Activated naive CD4-positive, alpha-beta T cell (primary cell): ENCODE measurements at places on chromosomes 3 and 15.

DNA sequence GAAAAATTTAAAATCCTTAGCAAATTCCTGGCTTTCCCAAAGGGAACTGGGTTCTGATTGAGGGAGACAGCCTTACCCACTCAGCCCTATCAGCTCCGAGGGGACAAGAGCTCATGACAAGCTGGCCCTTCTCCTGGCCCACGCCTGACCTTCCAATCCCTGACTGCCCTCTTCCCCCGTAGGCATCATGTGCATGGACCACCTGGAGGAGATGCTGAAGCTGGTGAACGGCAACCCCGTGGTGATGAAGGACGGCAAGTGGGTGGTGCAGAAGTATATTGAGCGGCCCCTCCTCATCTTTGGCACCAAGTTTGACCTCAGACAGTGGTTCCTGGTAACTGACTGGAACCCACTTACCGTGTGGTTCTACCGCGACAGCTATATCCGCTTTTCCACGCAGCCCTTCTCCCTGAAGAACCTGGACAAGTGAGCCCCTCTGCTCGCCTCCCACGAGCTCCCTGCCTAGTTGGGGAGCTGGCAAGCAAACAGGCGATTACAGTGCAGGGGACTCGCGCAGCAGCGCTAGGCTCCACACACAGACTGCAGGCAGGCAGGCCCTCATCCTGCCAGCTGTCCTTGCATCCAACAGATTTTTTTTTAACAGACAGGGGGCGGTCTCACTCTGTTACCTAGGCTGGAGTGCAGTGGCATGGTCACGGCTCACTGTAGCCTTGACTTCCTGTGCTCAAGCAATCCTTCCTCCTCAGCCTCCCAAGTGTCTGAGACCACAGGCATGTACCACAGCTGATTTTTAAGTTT is 16.8 kb downstream of the RPUSD3 start:
- DNase-seq = no peak

DNA sequence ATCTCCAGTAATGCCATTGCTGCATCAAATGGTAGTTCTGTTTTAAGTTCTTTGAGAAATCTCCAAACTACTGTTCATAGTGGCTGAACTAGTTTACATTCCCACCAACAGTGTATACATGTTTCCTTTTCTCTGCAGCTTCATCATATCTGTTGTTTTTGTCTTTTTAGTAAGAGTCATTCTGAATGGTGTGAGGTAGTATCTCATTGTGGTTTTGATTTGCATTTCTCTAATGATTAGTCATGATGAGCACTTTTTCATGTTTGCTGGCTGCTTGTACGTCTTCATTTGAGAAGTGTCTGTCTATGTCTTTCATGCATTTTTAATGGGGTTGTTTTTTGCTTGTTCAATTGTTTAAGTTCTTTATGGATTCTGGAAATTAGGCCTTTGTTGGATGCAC is 10.2 kb upstream of the GCSAM start:
- no peak for DNase-seq

GRCh38 chr15:29696950-29697738 is 125.1 kb downstream of the TJP1 start:
- DNase-seq = no peak

GRCh38 chr3:190044142-190044541 is 76.6 kb downstream of the P3H2 start:
- DNase-seq = no peak

DNA sequence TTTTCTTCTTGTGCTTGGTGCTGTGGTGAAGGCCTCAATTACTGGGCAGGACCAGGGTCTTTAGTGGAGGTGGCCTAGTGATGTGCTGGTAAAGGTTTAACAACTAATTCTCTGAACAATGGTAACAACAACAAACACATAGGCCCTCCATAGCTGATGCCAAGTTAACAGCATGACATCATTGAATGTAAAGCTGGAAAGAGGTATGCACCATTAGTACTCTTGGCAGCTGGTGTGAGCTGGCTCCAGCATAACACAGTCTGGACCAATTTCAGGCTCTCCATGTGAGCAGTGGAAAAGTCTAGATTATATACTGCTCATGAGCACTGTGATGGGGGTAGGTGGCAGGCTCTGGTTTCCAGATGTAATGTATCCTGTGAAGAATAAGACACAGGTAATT is 61.8 kb downstream of the SLC7A14 start:
- no peak for DNase-seq

DNA sequence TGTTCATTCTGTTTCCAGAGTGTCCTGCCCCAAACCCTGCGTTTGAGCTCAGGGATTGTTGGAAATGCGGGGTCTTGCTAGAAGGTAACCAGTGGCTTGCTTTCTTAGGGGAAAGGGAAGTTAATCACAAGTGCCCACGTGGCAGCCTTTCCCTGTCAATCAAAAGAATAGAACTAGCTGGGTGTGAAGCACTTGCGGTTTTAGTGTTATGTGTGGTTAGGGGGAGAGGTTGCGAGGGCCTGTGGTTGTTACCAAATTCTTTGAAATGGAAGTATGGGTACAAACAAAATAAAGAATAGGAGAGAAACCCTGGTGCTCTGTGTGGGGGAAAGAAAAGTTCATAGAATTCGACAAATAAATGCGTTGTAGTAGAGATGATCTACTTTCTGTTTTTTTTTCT is 67.6 kb downstream of the FNDC3B start:
- DNase-seq = no peak

DNA sequence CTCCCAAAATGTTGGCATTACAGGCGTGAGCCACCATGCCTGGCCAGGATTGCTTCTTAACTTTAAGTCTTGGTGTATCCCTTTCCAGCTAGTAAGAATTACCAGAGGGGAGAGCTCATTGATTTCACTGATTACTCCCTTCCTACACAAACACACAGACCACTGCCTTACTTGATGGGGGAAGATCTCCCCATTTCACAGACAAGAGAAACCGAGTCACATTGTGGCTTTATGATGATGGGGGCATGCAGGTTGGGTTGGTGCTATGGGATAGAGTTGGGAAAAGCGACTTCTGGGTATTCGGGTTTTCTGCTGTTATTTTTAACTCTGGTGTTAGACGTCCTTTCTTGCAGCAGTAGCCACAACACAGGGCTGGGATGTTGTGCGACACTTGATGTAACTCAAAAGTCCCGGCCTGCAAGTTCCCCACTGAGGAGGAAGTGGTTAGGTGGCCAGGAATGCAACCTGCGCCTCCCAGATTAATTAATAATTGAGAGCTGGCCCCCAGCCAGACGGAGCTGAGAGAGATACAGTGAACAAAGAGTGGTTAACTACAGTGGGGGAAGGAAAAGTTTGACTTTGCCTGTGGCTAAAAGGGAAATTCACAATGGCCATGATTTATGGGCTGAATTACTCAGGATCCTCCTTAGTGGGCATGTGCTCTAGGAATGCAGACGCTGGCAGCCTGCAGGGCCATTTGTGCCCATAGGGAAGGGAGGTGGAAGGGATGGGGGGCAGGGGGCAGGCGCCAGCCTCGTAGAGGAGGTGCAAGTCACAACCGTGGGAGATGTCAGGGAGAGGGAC is 63.6 kb downstream of the SMAD6 start:
- DNase-seq = no peak

GRCh38 chr3:188230962-188231361 is 77.0 kb downstream of the LPP start:
- no peak for DNase-seq

GRCh38 chr3:135134684-135135075 is 339.6 kb downstream of the EPHB1 start:
- no peak for DNase-seq

GRCh38 chr3:65238652-65239051 is 550.9 kb upstream of the ADAMTS9 start:
- no peak for DNase-seq

DNA sequence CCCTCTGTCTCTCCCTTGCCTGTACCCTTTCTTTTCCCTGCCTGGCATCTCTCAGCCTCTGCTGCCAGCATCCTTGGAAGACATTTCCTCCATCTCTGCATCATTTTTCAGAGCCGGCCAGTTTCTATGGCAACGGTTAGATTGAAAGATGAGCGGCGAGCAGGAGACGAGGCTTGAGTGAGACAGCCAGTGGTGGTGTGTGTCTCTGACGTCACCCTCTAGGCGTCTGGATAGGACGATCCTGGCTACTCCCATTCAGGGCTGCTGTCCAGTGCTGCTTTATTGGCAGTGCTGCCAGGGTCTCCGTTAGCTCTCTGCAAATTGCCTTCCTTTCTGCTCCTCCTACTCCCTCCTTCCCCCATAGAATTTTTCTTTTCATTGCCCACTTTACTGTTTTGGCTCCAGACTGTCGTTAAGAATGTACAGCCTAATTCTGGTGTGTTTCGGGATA is 57.9 kb downstream of the TRAK1 start:
- no peak for DNase-seq

DNA sequence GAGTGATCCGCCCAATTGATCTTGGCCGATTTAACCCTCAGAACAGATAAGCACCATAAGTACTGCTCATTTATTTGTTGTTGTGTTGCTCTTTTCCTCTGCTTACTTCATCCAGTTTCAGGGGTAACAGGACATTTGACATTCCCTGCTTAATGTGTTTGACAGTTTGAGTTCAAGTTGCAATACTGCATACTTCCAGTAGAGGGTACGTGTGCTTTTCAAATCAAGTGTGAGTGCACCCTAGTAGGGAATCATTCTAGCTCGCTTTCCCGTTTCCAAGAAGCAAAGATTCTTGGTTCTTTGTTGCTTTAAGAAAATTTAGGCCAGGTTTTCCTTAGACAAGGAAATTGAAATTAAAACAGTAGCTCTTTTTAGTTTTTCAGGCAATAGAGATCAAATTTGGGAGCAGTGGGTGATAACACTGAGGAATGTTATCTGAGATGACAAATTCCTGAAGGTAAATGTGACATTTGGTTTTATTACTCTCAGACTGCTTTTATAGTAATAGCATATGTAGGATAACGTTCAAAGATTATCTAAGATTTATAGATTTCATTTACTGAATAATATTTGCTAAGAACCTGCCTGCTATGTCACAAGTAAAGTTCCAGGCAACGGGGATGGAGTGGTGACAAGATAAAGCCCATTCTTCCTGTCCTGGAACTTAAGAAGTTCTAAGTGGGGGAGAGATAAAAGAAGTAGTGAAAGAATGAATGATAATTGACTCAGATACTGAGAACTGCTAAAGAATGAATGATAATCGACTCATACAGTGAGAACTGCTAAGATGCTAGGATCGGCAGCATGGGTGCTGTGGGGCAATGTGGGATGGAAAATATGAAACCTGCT is 73.3 kb downstream of the SYNPR start:
- DNase-seq = no peak

DNA sequence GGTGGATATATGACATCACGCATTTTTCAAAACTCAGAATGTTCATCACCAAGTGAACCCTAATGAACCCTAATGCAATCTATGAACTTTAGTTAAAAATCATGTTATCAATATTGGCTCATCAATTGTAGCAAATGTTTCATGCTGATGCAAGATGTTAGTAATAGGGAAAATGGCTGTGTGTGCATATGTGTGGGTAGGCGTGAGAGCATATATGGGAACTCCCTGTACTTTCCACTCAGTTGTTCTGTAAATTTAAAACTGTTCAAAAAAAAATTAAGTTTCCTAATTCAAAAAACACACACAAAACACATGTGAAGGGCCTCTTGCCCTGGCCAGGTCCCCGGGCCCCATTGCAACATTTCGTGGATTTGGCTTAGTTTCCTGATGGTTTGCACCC is 89.7 kb upstream of the PROK2 start:
- DNase-seq = no peak

GRCh38 chr3:196726788-196727675 is 12.6 kb upstream of the PAK2 start:
- DNase-seq = no peak

- no peak for DNase-seq
Observed at GRCh38 chr3:138038725-138039462, 28.9 kb downstream of the CLDN18 start.

GRCh38 chr3:45124352-45124751 is 21.8 kb downstream of the CDCP1 start:
- no peak for DNase-seq

GRCh38 chr3:98522544-98523281 is at the start of gene CLDND1:
TSS of gene CLDND1 (minus strand) at chr3:98522902. CDS start at chr3:98521424, 1,478 bp downstream.
- peak; percentile 86 for DNase-seq

GRCh38 chr3:139532976-139533375 is 6.6 kb downstream of the RBP1 start:
- DNase-seq = no peak

- no peak for DNase-seq
Observed at GRCh38 chr15:55799291-55800212, 56.6 kb upstream of the PRTG start.

DNA sequence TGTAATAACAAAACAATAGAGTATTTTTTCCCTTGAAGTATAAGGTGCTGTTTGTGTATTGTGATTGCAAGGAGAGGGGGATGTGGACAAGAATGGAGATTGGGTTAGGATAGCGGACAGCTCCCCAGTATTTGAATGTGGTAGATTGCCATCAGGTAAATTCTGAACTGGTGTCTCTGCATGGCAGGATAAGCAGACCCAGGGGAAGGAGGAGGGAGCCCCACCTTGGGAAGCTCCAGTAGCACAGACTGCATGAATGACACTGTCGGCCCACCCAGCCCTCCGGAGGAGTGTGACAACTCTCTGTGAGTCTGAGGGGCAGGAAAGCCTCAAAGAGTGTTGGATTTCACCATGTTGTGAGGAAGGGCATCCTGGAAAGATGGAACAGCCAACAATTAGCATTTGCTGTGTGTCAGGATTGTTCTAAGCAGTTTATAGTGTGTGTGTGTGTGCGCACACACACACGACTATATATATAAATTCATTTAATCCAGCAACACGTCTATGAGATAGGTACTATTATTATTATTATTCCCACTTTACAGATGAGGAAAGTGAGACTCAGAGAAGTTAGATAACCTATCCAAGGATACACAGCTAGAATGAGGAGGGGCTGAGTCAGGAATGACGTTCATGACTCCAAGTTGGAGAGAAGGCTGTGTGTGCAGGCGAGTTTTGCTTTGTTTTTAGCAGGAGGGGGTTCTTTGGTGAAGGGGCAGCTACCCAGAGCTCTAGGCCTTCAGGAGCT is 63.4 kb upstream of the LCTL start:
- no peak for DNase-seq

DNA sequence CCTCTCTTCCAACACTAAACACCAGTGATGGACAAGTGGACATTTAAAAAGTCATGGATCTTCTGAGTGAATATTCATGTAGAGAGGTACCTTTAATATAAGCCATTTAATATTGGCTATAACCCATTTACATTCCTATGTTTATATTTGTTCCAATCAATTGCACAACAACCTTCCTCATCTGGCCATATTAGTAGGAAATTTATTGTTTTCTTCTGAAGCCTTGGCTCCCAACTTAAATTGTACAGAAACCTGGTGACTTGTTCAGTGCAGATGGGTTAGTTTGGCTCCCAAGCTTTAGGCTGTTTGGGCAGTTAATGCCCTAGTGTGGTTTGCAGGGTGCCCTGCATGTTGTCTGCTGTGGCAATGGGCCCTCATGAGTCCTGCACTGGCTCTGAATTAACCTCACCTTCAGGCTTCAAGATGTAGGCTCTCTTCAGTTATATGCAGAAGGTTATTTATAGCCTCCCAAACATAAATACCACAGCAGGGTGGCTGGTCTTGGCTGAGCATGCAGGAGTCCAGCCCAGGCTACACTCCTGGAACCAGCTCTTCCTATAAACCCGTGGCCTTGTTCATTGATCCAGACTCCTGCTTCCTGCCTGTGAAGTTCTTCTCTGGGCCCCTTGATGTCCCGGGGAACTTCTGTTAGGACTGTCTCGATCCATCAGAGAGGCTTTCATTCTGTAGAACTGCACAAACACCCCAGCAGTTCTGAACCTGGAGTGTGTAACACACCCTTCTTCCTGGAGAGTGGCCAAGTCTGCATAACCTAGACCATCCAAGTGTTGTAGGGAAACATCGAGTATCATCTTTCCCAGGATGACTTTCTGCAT is 57.0 kb downstream of the DUT start:
- DNase-seq = no peak
